ENCODE measurements at places on chromosomes 4 and X.
A peak's percentile ranks its signal among the peaks of the same experiment; 100 is the strongest.

DNA sequence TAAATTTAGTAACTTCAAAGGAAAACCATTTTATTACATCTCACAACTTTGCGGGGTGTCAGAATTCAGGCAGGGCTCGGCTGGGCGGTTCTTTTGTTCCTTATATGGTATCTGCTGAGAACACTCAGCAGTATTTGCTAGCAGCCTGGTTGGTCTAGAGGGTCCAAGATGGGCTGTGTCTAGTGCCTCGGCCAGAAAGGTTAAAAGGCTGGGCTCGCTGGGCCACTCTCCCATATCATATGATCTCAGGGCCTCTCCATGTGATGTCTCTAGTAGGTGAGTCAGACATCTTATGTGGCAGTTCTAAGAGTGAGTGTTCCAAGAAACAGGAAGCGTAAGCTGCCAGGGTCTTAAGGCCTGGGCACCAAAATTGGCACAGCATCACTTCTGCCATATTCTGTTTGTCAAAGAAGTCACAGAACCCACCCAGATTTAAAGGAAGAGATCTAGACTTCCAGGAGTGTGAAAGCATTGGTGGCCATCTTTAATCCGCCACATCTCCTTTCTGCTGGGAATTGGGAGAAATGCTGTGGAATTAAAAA, 100.9 kb upstream of the ATP6AP2 start:
- no peak for DNase-seq

DNA sequence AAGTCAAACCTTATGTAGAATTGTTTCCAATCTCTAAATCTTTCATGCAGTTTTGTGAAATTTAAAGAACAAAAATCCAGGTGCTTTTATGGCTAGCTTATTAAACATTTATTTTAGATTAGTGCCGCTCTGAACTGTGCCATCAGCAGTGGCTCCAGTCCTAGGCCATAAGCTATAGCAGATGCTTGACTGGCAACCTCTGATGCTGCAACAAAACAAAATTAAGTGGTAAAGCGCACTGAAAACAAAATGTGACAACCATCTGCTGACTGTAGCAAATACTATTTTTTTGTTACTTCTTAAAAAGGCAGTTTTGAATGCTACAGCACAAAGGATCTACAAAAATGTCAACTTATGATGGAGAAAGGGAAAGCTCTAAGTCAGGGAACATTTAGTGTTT, 237.4 kb downstream of the DCLK2 start:
- DNase-seq, result no peak

DNA sequence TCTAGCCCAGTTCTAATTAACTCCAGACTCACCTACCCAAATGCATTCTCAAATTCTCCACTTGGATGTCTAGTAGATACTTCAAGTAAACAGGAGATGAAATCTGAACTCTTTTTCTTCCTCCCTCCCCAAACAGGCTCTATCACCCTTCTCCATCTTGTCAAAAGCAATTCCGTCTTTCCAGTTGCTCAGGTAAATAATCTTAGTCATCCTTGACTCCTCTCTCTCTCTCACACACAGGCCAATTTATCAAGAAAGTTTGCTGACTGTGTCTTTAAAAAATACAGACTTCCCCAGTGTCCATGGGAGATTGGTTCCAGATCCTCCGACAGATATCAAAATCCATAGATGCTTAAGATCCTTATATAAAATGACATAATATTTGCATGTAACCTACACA, 12.9 kb downstream of the TXK start:
- no peak for DNase-seq

- DNase-seq, result no peak
These were observed 245.1 kb downstream of the DHX15 start for GRCh38 chr4:24339260-24339659.

GRCh38 chr4:26601204-26601603, 17.3 kb downstream of the TBC1D19 start:
- DNase-seq, result no peak

GRCh38 chr4:121898150-121898549, 27.9 kb upstream of the BBS7 start:
- DNase-seq, result peak; percentile 4

DNA sequence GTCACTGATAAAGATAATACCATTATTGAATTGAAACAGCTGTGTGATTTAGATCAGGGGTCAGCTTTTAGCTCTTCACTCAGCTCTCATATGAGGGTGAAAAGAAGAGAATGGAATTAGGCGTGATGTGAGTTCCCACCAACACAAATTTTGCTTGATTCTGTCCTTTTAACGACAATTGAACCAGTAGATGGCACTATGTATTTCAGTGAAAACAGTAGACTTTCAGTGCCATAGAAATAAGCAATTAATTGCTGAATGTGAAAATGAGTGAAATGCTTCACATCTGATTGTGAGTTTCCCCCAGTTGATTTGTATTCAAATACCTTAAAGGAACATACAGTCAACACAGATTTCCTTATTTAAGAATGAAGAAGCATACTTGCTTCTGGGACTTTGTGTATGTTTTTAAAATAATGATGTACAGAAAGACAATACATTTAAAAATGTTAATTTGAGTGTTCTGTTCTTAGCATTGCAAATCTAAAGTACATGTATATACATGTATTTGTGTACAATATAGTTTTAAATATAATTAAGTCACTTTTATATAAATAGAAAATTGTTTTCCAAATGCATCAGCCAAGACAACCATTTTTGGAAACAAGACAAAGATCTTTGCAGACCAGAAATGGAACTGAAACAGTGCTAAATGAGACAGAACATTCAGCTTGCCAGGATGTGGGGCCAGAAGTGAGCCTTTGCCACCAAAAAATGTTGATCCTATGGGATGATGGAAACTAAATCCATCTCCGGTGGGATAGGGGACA, 178.8 kb downstream of the SNCA start:
- DNase-seq, result no peak

DNA sequence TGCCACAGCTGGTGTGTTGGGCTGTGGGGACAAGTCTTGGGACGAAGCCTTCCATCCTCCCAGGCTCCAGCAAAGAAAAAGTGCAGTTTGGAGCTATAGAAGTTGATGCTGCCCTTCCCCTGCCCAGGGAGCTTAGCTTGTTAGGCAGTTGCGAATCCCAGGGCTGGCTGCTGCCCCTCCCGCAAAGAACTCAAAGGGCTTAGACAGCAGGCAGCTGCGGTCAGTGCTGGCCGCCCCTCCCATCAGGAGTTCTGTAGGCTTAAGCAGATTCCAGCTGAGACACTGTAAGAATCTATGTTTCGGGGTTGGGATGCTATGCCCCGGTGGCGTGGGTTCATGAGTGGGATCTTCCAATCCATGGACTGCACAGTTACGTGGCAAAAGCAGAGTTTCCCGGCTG, 956.7 kb downstream of the GLUD2 start:
- no peak for DNase-seq

DNA sequence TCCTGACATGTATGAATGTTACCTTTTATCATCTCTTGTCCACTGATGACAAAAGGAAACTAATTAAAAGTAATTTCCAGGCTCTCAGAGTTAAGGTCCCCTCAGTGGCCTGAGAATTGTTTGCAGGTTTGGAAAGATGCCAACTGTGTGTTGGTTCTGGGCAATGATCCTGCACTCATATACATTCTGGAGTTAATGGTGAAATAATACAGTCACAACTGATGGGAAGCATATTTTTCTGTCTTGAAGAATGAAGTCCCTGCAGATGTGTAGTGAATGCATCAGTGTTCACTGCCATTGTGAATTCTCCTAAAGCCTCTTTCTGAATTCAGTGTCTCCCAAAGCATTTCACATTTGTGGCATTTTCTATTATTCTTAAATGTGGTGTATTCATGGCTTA, 238.1 kb upstream of the PPP1R2C start:
- DNase-seq, result no peak

GRCh38 chr4:114870987-114871386, 242.4 kb downstream of the NDST4 start:
- no peak for DNase-seq

GRCh38 chrX:24732766-24733500, 39.2 kb downstream of the POLA1 start:
- DNase-seq, result no peak

DNA sequence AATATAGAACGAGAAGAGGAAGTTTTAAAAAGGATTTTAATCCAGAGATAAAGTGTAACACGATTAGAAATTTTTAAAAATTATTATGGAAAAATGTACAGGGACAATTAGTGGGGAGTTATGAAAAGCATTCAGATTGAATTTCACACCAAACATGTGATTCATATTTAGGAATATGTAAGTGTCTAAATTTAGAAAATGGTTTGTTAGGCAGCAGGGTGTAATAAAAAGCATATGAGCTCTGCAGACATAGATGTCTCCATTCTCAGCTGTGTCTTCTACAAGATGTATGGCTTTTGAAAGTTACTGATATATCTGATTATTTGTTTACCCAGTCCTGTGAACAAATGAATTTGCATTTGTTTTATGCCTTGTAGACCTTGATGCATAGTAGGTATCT, 638.9 kb upstream of the AGA start:
- no peak for DNase-seq

- DNase-seq, result no peak
These were observed 136.9 kb upstream of the VCX start for GRCh38 chrX:7706032-7706431.

DNA sequence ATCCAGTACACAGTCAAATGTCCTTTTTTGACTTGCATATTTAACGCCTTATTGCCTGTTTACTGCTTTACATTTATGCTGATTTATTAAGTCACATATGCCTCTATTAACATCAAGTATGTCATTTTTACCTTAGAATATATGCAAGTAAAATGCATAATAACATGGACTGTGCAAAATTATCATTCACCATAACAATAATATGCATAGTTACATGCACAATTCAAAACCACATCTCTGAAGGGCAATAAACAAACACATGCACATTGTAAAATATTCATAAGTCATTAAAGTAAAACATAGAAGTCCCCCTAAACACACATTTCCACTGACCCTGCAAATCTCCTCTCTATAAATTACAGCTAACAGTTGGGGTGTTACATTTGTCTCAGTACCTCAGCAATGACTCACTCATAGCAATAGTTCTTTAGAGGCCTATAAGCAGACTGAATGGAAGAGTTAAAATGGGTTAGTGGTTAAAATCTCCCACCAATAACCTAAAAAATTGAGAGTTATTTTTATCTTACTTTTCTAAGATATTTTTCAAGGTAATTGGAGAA, 61.1 kb downstream of the ADAMTS3 start:
- DNase-seq, result no peak

GRCh38 chr4:3268395-3269104, 19.6 kb downstream of the MSANTD1 start:
- DNase-seq, result peak; percentile 5

- DNase-seq, result no peak
These were observed 534.7 kb downstream of the KCNIP4 start for GRCh38 chr4:21413807-21414370.

DNA sequence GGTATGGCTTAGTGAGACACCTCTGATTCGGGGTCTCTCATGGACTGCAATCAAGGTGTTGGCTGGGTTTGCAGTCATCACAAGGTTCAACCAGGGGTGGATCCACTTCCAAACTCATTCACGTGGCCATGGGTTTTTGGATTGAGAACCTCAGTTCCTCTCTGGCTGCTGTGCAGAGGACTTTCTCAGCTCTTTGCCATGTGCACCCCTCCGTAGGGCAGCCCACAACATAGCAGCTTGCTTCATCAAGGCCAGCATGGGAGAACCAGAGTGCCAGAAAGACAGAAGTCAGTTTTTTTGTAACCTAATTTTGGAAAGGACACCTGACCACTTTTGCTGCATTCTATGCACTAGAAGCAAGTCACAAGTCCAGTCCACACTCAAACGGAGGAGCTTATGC, 154.9 kb downstream of the PJA1 start:
- no peak for DNase-seq

DNA sequence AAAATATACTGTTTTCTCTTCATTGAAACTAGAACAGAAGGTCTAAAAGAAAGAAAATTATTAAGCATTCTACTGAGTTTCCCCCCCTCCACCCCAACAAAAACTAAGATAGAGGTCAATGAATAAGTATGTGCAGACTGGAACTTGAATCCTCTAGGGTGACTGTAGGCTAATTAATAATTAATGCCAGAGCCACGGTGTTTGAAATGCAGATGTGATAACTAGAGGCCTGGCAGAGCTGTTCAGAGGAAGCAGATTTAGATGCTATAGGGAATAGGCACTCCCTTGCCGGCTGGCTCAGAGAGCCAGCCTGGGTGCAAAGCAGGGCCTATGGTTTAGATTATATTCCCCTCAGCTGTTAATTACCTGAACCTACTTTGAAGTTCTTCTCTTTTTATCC, 12.2 kb upstream of the POU3F4 start:
- no peak for DNase-seq

- DNase-seq, result no peak
These were observed 369.8 kb downstream of the UNC5C start for GRCh38 chr4:95178938-95179337.

GRCh38 chr4:22458098-22458497, 57.8 kb downstream of the ADGRA3 start:
- DNase-seq, result no peak

DNA sequence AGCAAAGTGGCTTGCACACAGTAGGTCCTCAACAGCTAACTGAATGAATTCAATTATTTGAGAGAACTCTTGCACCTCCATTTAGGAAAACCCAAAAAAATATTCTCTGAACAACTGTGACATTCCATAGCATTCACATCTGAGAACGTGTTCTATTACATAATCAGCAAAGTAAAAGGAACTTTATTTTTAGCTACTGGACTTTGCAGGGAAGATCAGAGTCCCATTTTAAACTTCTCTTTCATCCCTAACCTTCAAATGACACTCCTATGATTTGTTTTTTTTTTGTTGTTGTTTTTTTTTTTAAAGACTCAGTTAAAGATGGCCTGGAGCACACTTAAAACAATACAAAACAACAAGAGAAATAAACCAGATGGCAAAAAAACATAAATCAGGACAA, 30.9 kb downstream of the RAI2 start:
- no peak for DNase-seq

GRCh38 chr4:60857130-60857753, 342.9 kb upstream of the ADGRL3 start:
- no peak for DNase-seq

GRCh38 chr4:165875446-165875845, 2.4 kb downstream of the TLL1 start:
- DNase-seq, result no peak

- DNase-seq, result no peak
These were observed 3.2 kb downstream of the PRDM5 start for GRCh38 chr4:120919358-120919757.

- DNase-seq, result peak; percentile 16
These were observed 727.6 kb downstream of the TRAM1L1 start for GRCh38 chr4:116357758-116358157.

GRCh38 chrX:41314204-41314603, 19.8 kb upstream of the DDX3X start:
- no peak for DNase-seq

- DNase-seq, result no peak
These were observed 51.5 kb upstream of the TRIM2 start for GRCh38 chr4:153152501-153153338.

DNA sequence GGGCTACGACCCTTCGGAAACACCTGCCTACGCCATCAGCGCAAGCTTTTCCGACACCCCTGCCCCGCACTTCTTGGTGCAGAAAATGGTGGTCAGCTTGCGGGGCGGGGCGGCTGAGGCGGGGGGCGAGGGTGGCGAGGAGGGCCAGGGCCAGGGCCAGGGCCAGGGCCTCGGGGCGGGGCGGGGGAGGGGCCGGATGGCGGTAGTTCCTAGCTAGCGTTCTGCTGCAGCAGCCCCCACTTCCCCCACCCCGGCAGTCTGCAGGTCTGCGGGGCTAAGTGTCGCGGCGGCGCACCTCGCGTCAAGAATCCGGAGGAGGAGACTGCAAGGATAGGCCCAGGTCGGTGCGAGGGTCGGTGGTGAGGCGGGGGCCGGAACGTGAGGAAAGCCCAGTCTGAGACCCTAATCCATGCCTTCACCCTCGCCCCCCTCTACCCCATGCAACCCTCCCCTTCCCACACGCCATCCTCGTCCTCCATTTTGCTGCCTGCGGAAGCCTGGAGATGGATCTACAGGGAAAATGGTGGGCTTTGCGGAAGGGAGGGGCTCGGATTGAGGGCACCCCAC, 600 bp downstream of the BEX4 start:
- peak; percentile 42 for DNase-seq

Measured in B cell (primary cell).